Cerebellum (tissue), 4 donors: ENCODE measurements at places on chromosomes 12 and 14. TPM values are rescaled to one million over a fixed set of nuclear protein-coding genes. Genes with fewer than 3 reads are reported as not detected.

Gene KRT78
- total RNA-seq: not detected

Gene KIF26A
- 4.5 TPM for total RNA-seq

Gene DNAI7
- total RNA-seq: 5.2 TPM

Gene LMO3
- total RNA-seq: 62.1 TPM

Gene FAIM2
- 14.1 TPM for total RNA-seq

Gene DDX24
- total RNA-seq: 59.0 TPM

Gene GDF11
- 11.8 TPM for total RNA-seq

Gene KCNK10
- total RNA-seq: 23.4 TPM

Gene VSX2
- total RNA-seq: not detected

Gene IKZF4
- total RNA-seq: 4.9 TPM

Gene RERGL
- total RNA-seq: 0.91 TPM

Gene ZBTB1
- total RNA-seq: 44.0 TPM

Gene RNF212B
- not detected for total RNA-seq
